Lung (tissue), 17 donors: ENCODE measurements at places on chromosomes 3 and 15. TPM values are rescaled to one million over a fixed set of nuclear protein-coding genes. Genes with fewer than 3 reads are reported as not detected.

Gene ZNF710
- polyA plus RNA-seq, result 31.5 TPM

DNA sequence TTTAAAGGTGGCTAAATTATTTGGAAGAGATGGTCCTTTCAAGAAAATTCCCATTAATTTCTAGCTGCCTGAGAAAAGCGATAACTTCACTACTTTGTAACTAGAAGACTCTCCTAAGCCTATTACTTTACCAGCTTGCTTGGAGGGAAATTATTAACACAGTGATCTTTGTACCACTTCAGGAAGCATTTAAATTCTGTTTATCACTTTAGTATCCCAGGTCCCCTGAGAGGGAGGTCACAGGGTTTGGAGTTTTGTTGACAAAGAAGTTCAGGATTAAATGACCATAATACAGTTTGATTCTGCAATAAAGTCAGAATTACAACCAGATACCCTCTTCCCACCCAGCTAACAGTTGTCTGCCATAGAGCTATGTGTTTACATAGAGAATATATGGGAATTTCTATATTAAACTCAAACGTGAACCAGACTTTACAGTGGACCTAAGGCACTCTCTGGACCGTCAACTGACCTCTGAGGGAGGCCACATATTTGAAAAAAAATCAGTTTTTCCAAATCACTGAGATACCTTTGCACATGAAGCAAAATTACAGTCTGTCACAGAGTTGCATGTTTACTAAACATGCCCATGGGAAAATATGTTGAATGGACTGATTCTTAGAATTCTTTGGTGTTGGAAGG, 3.0 kb downstream of the SLC27A2 start:
- peaks cover 22% of the 10 kb centered on the region for H3K27me3 ChIP-seq
- no peak overlapping the region for H3K4me3 ChIP-seq
- DNase-seq, result no peak
- H3K4me1 ChIP-seq, result peaks cover 16% of the 10 kb centered on the region

Gene CRYBG3
- polyA plus RNA-seq, result 3.8 TPM

Gene APH1B
- polyA plus RNA-seq, result 18.6 TPM

Gene GOLGA8H
- 0.39 TPM for polyA plus RNA-seq

DNA sequence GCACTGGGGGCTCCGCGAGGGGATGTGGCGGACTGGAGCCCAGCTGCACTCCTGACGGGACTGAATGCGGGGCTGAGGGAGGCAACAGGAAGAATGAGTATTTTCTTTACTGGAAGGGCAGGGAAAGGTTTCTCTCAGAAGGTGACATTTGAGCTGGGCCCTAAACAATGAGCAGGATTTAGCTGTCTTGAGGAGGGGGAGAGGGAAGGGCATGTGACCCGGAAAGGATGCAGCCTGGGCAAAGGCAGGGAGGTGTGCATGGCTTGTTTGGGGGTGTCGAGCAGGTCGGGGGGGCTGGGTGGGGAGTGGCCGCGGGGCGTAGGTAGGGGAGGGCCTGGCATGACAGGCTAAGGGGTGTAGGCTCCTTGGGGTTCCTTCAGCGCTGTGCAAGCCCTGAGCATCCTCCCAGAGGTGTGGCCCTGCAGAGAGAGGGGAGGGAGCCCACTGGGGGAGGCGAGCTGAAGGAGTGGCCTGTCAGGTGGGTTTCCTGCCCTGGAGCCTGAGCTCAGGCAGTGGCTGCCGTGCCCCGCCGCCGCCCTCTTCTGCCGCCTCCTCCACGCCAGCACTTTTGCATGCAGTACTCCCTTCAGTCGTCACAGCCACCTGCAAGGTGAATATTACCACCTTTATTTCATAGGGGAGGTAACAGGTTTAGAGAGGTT, 17.2 kb upstream of the ANKDD1A start:
- H3K27me3 ChIP-seq, result no peaks in the 10 kb centered on the region
- DNase-seq, result peak; percentile 34
- H3K27ac ChIP-seq, result peak overlapping the region; percentile 88
- H3K4me3 ChIP-seq, result no peak overlapping the region
- no peaks in the 10 kb centered on the region for H3K36me3 ChIP-seq
- peaks cover 5% of the 10 kb centered on the region for H3K4me1 ChIP-seq

DNA sequence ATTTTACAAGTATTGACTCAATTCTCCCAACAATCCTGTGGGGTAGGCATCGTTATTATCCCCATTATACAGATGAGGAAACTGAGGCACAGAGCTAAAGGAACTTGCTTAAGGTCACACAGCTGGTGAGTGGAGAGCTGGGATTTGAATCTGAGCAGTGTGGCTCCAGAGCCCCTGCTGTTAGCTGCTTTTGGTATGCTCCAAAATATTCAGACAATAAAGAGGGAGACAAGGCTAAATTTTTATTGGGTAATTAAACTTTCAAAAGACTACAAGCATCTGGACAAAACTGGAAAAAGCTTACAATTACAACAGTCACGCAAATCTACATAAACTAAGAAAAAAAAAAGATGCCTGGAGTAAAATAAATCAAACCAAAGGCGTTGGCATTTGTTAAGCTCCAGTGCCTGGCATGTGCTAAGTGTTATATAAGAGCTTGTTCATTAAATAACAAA, 27.7 kb downstream of the CCDC13 start:
- no peak overlapping the region for H3K27ac ChIP-seq
- no peak overlapping the region for H3K4me3 ChIP-seq
- DNase-seq, result no peak
- no peaks in the 10 kb centered on the region for H3K27me3 ChIP-seq
- no peaks in the 10 kb centered on the region for H3K36me3 ChIP-seq
